ENCODE measurements at places on chromosomes 13 and 19.

DNA sequence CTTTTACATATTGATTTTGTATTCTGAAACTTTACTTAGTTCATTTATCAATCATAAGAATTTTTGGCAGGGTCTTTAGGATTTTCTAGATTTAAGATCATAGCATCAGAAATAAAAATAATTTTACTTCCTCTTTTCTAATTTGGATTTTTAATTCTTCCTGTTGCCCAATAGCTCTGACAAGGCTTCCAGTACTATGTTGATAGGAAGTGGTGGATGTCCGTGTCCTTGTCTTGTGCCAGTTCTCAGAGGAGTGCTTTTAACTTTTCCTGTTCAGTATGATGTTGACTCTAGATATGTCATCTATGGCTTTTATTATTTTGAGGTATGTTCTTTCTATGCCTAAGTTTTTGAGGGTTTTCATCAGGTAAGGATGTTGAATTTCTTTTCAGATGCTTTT is 7.7 kb upstream of the KIR2DL4 start:
- no peak for DNase-seq

GRCh38 chr13:54029226-54029625 is 1000.6 kb downstream of the OLFM4 start:
- DNase-seq: no peak

DNA sequence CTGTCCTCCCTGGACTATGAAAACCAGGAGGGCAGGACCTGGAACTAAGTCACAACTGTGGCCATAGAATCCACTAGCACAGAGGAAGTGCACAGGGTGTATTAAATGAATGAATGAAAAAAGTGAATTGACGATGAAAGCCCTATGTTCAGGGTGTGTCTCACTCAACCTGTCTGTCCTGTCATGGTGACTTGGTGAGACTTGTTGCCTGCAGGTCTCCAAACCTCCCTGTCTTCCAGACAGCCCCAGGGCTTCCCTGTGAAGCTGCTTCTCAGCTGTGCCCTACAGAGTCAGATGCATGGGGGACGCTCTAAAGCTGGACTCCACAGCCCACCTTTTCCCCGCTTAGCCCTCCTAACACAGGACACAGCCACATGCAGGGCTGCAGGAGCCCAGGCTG is 4.8 kb upstream of the IGFL1 start:
- no peak for DNase-seq

DNA sequence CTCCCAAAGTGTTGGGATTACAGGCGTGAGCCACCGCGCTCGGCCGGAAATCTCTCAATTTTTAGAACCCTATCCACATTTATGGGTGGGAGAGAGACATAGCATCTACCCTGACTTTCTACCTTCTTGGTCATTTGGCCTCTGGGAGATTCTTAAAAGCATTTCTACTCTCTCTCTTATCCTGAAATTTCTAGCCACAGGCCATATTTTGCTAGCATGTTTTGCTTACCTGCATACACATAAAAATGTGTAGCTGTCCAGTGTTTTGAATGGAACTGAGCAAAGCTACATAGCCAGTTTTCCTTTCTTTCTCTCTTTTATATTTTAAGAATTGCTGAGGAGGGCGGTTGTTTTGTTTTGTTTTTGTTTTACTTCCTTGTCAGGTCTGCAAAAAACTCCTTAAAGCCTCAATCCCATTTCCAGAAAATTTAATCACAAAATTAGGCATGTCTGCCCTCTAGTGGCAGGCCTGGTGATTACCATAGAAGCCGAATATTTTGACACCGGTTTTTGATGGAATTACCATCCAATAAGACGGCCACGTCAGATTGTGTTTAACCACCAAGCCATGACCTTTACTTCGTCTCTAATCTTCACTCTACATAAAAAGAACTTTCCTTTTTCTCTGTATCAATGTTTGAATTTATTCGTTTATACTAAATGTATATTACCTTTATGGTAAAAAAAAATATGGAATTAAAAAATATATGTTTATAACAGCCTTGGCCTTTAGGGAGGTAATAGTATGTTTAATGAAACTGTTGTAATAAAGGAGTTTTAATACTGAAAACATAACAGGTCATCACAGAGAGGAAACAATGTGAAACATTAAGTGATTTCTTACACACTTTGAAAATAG is 34.4 kb upstream of the OXGR1 start:
- peak; percentile 54 for DNase-seq

- DNase-seq: no peak
Observed at GRCh38 chr13:98632961-98633360, 56.1 kb upstream of the STK24 start.

- DNase-seq: no peak
Observed at GRCh38 chr19:57096685-57097361, 23.0 kb upstream of the USP29 start.

DNA sequence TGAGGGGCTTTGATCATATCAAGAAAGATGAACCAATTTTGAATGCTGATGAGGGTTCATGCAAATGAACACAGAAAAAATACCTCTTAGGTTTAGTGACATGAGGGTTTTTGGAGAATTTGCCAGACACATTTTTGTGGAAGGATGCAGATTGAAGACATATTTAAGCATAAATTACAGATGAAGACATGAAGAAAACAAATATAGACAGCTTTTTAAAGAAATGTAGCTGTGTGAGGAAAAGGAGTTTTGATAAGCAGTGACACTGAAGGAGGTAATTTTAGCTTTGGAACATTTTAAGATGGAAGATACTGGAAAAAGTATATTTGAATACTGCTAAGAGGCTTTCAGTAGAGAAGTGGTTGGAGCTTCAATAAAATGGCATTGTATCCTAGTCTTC is 810.8 kb upstream of the GPC6 start:
- no peak for DNase-seq

DNA sequence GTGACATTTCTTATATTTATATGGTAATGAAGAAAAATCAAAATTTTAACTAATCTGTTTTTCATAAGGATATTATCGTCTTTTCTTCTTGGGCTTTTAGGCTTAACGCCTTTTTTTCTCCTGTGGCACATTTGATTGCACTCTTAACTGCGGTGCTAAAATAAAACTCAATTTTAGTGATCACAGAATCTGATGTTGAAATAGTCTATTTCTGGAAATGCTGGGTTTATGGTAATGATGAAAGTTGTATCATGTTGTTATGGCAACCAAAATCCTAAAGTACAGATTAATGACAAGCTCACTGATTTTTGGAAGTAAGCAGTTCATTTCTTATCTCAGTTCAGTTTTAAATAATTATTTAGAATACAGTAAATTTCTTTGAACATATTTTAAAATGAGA is 85.3 kb downstream of the COG6 start:
- DNase-seq: no peak

DNA sequence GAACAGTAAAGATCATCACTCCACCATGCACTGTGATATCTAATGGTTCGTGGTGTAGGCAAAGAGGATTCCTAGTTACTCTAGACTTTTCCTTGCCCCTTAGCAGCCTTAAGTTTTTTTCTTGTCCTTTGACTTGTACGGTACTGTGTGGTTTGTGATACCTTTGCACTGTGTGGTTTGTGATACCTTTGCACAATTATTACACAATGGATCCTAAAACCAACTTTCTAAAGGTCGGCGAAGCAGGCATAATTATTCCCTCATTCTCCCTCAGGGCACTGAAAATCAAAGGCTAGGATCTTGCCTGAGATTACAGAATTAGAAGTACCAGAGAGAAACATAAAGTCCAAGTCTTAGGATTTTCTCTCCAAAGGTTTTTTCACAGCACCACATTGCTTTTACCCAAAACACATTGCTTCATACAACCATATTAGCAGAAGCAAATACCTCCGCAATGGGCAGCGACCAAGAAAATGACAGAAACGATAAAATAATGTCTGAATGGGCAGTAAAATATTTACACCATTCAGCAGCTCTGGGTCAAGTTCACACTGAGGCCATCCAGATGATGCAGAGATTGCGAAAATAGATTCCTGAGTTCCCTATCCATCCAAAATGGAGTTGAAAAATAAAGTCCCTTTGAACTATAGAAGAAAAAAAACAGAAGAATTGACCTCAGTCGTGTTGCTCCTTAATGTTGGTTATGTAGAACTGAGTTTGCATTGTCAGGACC is 106.4 kb downstream of the FGF14 start:
- DNase-seq: no peak
